CD4-positive, alpha-beta T cell treated with Interleukin-12 subunit alpha and Interleukin-12 subunit beta, for 1 hour (primary cell): ENCODE measurements at places on chromosomes 2 and 18.

- DNase-seq, result peak; percentile 6
Measured at GRCh38 chr2:223692191-223692947, 90.2 kb upstream of the SCG2 start.

DNA sequence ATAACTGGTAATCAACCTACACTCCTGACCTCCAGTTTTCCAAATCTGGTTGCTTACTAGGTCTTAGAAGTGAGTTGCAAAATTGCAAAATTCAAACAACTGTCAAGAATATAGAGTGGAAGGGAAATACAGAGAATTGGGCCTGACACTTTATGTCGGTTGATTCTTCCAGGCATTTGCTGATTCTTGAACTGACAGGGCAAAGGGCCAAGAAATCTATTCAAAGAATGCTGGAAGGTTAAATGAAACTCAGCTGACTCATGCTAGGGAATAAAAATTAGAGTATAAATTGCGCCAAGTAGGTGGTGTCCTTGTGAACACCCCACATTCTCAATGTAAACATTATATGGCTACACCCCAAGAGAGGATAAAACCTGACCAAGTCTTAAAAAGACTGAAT, 21.5 kb upstream of the ZSCAN30 start:
- no peak for DNase-seq

- DNase-seq, result no peak
Measured at GRCh38 chr18:11146947-11147345, 2.4 kb downstream of the PIEZO2 start.

DNA sequence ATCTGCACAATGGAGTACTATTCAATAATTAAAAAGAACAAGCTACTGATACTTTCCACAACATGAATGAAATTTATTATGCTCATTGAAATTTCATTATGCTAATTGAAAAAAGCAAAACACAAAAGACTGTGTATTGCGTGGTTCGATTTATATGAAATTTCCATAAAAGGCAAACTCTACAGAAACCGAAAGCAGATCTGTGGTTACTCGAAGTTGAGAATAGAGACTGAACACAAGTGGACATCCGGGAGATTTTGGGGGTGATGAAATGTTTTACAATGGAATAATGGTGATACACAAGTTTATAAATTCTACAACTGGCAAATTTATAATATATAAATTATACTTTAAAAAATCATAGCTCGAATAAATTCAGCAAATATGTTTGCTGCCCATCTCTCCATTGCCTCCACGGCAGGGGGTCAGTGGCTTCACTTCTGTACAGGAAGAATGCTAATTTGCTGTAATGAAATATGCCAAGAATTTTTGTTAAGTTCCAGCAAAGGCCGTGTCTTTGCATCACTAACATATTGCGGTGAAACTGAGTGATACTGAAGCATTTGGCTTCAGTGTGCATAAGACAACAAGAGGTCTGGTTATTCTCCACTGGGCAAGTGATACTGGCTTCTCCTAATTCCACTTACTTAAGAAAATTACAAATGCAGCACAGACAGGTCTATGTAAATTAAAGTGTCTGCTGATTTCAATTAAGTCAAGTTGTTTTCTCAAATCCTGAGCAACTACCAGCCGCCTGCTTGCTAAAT, 96.7 kb downstream of the TMEM163 start:
- DNase-seq, result peak; percentile 6

GRCh38 chr2:168796583-168797285, 5.7 kb upstream of the NOSTRIN start:
- no peak for DNase-seq

DNA sequence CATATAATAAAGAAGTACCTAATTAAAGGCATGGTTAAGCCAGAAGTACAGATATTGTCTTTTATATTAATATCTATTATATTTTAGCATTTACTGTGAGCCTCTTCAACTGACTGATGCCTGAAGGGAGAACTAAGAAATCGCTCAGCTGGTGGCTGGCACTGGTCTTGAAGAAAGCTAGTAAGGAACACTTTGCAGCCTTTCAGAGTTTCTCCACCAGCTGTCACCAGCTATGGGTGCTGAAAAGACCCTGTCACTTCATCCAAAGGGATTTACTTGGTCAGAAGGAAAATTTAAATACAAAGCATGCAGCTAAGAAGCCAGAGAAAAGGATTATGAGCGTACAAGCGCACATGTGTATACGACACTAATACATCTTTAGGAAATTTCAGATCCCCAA, 525.9 kb downstream of the TMEM182 start:
- no peak for DNase-seq
